ENCODE measurements at places on chromosomes 1 and 21.
A peak's percentile ranks its signal among the peaks of the same experiment; 100 is the strongest.

DNA sequence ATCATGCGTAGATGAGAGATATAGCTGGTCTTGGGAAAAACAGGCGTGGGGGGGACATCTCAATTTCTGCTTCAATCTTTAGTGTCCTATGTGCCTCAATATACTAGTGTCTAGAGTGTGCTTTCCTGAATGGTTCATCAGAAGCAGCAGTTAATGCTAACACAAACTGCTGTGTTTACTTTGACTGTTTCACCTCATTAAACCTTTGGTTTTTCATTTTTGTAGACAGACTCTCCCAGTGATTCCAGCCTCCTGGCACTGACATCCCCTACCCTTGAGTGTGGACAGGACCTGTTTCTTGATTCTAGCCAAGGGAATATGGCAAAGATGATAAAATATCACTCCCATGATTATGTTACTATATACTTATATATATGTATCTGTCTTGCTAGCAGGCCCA, 37.6 kb downstream of the ZYG11A start:
- no peak for DNase-seq

- DNase-seq, result peak; percentile 85
Observed at GRCh38 chr21:38173276-38174035, 83.3 kb upstream of the KCNJ15 start.

DNA sequence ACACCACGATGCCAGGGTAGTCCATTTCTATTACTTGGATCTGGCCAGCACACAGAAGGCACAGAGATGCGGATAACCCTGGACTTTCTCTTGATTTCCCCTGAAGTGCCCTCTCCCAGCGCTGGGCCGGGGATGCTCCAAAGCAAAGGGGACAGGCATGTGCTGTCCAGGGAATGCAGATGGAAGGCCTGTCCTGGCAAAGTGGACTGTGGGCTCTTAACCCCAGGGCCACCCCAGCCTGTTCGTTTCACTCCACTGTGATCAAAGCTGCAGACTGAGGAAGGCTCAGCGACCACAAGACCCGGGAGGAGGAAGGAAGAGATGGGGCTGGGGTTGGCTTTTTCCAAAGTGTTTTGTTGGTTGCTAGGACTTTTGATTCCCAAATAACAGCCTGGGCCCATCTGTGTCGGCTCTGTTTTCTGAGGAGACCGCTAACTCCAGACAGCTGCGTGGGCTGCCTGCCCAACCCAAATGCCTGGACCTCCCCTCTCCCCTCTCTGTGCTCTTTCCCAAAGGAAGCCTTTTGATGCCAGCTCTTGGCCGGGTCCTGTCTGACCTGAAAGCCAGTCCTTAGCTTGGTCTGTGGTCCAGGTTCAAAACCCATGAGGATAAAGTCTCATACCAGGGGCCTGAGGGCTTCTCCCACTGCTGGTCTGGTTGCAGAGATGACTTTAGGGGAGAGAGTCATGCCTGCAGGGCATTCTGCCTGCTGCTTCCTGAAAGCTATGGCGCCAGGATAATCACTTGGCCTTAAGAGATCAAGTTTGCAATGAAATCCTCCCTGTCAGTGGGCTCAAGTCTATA, 119.6 kb upstream of the CD34 start:
- DNase-seq, result no peak

- no peak for DNase-seq
Observed at GRCh38 chr1:40199126-40199525, 37.9 kb downstream of the RLF start.

Measured in fibroblast of skin of back (primary cell).